ENCODE measurements at places on chromosomes 3 and 15.

- DNase-seq: no peak
These were observed 54.3 kb downstream of the AAGAB start for GRCh38 chr15:67199881-67200763.

- DNase-seq: no peak
These were observed 128.3 kb upstream of the GADL1 start for GRCh38 chr3:31022716-31023115.

GRCh38 chr15:82548700-82549099, 8.4 kb upstream of the RPS17 start:
- DNase-seq: peak; percentile 52

DNA sequence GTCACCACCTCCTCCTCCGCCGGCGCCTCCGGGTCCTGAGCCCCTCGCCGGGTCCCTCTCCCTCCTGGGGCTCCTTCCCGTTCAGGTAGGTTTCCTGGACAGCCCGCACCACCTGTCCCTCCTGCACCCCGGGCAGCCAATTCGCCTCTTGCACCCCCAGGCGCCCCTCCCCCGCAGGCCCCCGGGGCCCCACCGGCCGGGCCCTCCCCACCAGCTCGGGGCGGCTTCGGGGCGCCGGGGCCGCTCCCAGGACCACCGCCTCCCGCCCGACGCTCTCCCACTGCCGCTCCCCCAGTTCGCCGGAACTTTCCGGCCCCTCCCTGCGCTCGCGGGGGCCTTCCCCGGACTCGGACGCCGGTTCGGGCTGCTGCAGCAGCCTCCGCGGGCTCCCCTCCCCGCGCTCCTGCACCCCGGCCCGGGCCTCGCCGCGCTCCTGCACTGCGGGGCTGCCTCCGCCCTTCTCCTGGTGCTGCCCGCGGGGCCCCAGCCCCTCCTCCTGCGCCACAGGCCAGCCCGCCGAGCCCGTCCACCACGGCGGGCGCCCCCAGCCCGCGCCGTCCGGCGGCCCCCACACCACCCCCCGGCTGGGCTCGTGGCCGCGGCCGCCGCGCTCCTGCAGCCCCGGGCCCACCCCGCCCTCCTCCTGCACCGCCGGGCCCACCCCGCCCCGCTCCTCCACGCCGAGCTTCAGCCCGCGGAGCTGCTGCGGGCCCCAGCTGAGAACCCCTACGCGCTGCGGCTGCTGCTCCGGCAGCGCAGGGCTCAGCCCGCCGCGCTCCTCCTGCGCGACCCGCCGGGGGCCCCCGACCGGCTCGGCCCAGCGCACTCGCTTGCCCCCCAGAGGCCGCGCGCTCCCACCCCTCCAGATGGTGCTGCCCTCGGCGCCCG, 587 bp upstream of the TNK2 start:
- DNase-seq: peak; percentile 61

DNA sequence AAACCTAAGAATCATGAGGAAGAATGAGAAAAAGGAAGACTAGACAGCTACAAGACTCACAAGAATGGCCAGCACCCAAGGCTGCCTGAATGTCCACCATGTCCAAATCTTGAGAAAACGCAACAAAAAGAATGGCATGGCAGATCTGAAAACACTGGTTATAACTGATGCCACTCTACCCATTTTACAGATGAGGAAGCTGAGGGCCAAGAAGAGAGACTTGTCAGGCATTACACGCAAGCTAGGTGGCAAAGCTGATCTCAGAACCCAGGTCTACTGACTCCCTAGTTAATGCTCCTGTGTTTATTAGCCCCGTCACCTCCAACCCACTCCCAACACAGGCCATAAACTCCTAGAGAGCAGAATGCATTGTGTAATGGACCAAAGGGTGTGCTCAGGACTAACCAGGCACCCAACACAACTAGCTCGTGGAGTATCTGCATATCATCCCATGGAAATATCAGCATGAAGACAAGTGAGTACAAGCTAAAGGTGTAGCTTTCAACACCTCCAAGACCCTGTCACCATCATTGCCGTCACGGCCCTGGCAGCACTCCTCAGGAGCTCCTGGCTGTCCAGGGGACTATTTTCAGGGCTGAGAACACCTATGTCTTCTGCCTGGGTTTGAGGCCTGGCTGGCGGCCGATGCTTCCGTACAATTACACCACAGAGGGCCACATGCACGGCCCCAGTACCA, 111.7 kb downstream of the XXYLT1 start:
- no peak for DNase-seq

GRCh38 chr3:62110443-62111225, 262.7 kb downstream of the FEZF2 start:
- DNase-seq: no peak

DNA sequence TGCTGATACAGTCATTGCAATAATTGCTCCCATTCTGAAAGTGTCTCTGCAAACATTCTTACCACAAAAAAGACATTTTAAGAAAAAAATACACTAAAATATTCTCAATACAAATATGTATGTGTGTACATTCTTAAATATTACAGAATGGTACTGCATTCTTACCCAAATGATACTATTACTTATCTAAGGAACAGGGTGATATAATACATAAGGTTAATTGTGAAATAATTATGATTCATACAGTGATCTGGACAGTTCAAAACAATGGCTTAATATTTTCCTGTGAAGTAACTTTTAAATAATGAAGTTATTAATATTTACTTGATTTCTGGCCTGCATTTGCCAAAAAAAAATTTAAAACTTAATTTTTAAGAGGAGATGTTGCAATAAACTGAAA, 694.6 kb downstream of the TUSC7 start:
- DNase-seq: no peak

GRCh38 chr3:149658744-149659497, 1.1 kb upstream of the WWTR1 start:
- DNase-seq: no peak

GRCh38 chr3:16239086-16239770, 25.5 kb downstream of the DPH3 start:
- no peak for DNase-seq

DNA sequence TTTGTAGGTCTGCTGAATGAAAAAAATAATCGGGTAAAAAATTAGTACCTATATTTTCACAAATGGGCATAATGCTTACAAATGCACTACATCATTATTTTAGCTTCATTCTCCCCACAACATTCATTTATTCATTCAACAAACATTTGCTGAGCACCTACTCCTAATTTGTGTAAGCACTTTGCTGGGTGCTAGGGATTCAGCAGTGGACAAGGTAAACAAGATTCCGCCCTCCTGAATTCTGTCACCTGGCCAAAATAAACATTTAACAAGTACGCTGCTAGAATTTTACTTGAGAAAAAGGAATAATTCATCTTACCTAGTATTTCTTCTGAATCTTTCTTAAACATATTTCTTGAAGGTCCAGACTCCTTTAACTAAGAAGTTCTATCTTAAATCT, 72.1 kb downstream of the TIGIT start:
- no peak for DNase-seq

- DNase-seq: no peak
These were observed 688.1 kb downstream of the ZNF385D start for GRCh38 chr3:21062831-21063294.

GRCh38 chr3:101195951-101196713, 124.2 kb downstream of the IMPG2 start:
- no peak for DNase-seq

GRCh38 chr3:178505832-178506231, 30.4 kb upstream of the KCNMB2 start:
- no peak for DNase-seq

DNA sequence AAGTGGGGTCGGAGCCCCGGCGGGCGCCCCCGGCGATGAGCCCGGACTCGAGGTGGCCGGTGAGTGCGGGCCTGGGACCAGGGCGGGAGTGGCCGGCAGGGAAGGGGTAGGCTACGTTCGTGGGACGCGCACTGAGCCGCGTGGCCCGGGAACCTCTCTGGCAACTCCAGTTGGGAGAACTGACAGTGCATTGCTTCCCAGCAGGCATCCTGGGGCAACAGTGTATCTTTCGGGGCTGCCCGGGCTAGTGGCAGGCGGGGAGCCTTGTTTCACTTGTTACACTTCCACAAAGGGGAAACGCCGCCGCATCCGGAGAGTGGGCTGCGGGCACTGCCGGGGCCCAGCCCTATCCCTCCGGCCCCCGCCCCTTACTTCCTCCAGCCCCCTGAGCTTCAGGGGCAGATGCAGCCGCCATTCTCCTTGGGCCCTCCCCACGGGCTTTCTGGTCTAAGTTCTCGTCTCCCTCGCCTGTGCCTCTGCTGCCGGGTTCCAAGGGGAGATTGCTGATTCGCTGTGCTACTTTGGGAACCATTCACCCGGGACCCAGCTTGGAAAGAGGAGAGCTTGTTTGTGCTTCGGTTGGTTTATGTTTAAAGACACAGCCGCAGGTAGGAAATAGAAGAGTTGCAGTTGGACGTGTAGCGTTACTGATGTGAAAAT, 675 bp downstream of the BRPF1 start:
- peak; percentile 61 for DNase-seq

DNA sequence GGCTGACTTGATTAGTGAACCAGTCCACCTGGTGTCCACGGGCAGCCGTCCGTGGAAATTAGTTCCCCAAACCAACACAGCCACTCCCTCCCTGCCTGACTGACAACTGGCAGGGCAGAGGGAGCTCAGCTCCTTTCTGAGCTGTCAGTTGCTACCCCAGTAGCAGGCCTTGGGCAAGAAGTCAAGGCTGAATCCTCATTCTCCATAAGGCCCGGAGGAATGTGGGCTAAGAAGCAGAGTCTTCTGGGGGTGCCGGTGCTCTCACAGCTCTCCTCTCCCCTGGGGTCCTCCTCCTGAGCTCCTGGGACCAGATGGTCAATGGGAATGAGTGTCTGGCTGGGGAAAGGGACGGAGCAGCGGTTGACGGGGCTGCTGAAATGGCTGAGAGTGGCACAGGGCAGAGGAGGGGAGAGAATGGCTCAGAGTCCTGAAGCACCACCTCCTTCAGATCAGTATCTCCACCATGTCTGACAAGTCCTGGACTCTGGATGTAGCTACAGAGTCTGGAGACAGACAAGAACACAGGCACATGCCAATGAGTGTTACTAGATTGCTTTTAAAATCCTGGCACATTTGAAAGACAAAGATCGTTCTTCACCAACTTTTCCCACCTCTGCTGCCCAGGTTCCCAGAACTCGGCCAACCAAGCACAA, 16.9 kb downstream of the AMOTL2 start:
- DNase-seq: no peak

DNA sequence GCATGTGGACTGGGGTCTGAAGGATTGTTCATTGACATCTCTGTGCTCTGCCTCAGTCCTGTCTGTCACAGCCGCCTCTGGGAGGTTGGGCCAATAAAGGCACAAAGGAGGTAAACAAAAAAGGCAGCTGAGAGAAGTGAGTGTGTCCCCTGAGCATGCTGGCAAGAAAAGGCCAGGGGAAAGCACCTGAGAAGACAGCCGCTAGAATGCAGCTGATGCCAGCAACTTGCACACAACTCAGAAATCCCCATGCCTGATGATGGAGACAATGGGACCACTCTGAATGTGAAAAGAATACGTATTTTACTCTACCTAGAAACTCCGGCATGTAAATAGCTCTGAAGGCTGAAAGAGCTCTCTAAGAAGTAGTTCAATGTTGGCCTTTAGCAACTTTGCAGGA, 118.7 kb downstream of the KCNH8 start:
- DNase-seq: no peak

- no peak for DNase-seq
These were observed 57.7 kb upstream of the LARS2 start for GRCh38 chr3:45330510-45331295.

DNA sequence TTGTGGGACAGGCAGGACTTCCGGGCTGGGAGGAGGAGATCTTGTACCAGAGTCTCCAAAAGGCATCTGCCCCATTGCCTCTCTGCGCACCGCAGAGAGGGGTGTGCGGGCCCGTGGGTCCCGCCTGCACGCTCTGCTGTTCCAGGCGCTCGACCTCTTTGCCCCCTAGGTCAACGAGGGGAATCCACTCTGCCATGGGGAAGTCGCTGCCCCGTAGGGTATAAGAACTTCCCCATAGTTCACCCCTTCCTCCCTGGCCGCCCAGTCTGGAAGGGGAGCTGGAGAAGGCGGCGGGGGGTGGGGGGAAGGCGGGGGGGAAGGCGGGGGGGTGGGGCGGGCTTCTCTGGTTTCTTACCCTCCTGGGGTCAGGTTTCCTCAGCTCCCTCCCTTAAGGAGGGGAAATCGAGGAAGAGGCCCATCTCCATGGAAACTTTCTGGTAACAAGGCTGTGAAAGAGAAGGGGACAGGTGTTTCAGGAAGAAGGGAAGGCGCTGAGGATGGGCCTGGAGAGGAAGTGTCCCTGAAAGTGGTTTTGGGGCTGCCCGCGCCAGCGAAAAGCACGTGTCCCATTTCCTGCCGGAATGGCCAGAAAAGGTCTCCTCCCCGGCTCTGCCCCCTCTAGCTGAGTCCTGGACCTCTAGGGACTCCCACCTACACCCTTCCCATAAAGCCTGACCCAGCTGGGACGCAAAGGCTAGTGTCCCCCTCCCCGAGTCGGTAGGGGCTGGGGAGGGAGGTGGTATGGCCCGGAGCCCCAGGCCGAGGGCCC, 27.5 kb downstream of the NR1I2 start:
- DNase-seq: peak; percentile 25

DNA sequence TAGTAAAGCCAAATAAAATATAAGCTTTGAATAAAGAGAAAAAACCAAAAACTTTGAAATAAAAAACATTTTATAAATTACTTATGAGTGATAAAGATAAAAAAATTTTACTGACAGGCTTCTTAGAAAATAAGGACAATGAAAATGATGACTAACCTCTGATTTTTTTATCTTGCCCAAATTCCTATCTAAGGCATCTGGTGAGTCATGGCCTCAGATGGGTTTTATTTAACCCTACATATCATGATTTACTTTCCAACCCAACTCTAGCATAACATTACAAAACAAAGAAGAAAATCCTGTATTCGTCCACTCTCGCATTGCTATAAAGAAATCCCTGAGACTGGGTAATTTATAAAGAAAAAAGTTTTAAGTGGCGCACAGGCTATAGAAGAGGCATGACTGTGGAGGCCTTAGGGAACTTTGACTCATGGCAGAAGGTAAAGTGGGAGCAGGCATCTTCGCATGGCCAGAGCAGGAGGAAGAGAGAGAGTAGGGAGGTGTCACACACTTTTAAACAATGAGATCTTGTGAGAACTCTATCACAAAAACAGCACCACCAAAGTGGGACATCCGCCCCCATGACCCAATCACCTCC, 152.1 kb downstream of the NEK10 start:
- DNase-seq: no peak

DNA sequence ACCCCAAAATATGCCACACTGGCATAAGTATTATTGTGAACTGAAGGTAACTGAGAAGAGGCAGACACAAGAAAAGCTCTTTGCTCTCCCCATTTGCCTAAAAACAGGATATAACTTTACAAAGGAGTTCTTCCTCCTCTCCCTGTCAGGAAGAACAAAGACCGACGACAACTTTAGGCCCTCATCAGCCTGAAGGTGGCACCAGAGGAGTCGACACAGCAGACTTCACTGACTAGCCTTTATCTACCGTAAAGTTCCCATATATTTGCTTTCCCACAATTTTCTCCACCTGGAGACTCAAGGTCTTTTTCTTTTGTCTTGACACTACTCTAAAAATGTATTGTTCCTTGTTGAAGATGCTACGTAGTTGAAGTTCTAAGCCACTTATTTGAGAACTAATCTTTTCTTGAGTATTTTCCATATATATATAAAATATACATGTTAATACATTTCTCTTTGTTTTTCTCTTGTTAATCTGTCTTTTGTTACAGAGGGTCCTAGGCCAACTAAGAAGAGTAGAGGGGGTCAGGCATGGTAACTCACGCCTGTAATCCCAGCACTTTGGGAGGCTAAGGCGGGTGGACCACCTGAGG, 16.2 kb upstream of the XIRP1 start:
- peak; percentile 42 for DNase-seq

Measured in activated T-cell treated with anti-CD3 and anti-CD28 coated beads, Interleukin-2, amount 50 U/mL, for 72 hours (primary cell).